ENCODE measurements at places on chromosomes 7 and 10.

DNA sequence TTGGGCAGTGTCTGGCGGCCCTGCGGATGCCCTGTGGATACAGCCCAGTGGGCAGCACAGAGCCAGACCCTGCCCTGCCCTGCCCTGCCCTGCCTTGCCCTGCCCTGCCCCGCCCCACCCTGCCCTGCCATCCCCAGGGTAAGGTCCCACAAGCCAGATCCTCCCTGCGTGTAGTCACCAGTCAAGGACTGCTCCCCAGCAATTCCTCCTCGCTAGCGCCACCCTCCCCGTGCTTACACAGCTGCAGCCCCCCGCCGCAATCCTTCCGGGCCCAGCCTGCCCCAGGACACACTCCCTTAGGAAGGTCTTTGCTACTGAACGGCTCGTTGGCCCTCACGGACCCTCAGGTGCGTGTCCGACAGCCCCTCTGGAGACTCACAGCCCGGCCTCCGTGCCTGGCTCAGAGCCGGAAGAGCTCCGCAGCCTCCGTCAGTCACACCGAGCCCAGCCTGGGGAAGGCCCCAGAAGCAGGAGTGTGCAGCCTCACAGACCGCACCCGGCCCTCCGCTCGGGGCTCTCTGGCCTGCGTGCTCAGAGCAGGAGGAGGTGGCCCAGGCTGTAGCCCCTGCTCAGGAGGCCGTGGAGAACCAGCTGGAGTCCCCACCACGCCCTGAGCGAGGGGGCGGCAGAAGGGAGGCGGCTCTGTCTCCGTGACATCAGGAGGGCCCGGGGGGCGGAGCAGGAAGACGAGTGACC, 68.3 kb downstream of the PWWP2B start:
- DNase-seq = no peak

DNA sequence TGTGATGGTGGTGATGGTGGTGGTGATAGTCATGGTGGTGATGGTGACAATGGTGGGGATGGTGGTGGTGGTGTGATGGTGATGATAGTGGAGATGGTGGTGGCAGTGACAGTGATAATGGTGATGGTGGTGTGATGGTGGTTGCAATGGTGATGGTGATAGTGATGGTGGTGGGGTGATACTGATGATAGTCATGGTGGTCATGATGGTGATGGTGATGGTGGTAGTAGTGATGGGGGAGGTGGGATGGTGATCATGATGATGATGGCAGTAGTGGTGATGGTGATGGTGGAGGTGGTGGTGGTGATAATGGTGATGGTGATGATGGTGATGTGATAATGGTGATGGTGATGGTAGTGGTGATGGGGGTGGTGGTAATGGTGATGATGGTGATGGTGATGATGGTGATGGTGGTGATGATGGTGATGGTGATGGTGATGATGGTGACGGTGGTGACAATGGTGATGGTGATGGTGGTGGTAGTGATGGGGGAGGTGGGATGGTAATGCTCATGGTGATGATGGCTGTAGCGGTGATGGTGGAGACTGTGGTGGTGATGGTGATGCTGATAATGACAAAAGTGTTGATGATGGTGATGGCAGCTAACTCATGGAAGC, 4.7 kb upstream of the PWWP2B start:
- DNase-seq = no peak

GRCh38 chr10:8852546-8852945, 798.1 kb downstream of the GATA3 start:
- DNase-seq = no peak

- DNase-seq = no peak
Observed at GRCh38 chr7:95421847-95422444, 12.9 kb downstream of the PON2 start.

GRCh38 chr10:31036209-31036608, 4.5 kb upstream of the ZNF438 start:
- no peak for DNase-seq

GRCh38 chr7:5423306-5423975, at the start of gene TNRC18:
TSS of gene TNRC18 (minus strand) at chr7:5423834. CDS start at chr7:5421246, 2,588 bp downstream.
- no peak for DNase-seq

- DNase-seq = no peak
Observed at GRCh38 chr7:30908681-30909080, 3.0 kb upstream of the AQP1 start.

- no peak for DNase-seq
Observed at GRCh38 chr10:114110174-114110972, 63.6 kb downstream of the CCDC186 start.

- no peak for DNase-seq
Observed at GRCh38 chr10:20276127-20276979, 460.1 kb downstream of the PLXDC2 start.

GRCh38 chr7:117791877-117792780, 81.1 kb downstream of the CTTNBP2 start:
- DNase-seq = peak; percentile 53

GRCh38 chr10:31318854-31319601, at the start of gene ZEB1:
TSS of gene ZEB1 (plus strand) at chr10:31319216. CDS start at chr10:31319235, 19 bp downstream.
- DNase-seq = no peak

- DNase-seq = no peak
Observed at GRCh38 chr7:43879477-43879876, 10.2 kb upstream of the MRPS24 start.

DNA sequence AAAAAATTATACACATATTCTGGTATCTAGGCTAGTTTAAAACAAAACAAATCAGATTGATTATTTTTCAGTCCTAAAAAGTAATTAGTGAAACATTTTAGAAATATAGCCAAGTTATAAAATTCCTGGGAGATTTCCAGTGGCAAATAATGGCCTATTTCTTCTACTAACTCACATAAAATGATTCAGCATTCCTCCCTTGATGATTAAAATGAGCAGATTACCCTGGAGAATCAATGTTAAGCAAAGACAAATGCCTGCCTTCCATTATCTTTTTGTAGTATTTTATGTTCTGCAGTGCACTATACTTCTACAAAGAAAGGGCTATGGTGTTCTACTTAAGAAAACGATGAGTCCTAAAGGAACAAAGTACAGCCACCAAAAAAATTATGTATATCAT, 53.6 kb downstream of the PARD3 start:
- no peak for DNase-seq

- DNase-seq = no peak
Observed at GRCh38 chr7:158324397-158325360, 262.9 kb downstream of the PTPRN2 start.

GRCh38 chr10:21705828-21706176, 171.8 kb downstream of the MLLT10 start:
- DNase-seq = no peak

DNA sequence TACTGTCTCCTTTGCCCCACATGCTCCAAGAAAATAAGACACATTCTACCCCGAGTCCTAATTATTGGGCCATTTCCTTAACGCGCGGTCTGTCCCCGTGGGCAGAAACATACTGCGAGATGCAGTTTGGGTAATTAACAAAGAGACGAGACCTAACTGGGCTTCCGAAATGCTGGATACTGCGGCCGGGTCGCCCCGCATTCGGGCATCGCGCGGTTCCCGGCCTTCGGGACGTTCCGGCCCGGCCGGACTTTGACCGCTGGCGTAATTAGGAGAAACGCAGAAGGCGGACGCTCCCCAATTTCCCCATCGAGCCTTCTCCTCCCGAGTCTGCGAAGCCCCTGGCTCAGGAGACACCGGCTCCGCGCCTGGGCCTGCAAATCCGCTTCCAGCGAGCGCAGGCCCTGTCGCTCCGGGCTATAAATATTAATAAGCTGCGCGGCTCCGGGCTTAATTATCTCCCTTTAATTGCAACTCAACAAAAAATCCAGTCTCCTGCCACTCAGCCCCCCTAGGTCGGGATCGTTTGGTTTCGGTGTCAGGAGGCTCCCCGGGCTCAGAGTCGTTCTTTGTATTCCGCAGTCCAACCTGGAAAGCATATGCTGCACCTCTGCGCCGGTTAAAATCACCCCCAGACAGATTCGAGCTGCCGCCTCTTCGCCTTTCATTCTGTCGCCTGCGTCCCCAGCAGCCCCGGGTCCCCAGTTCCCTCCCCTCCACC, 131.5 kb downstream of the SPAG6 start:
- no peak for DNase-seq

DNA sequence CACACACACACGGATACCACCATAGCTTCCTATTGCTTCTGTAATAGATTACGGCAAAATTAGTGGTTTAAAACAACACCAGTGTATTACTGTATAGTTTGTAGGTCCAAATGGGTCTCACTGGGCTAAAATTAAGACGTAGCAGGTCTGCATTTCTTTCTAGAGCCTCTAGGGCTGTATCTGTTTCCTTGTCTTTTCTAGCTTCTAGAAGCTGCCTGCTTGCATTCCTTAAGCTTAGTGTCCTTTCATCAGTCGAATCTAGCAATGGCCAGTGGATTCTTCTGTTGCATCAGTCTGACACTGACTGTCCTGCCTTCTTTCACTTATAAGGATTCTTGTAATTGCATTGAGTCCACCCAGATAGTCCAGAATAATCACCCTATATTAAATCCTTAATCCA, 882.3 kb downstream of the PCDH15 start:
- no peak for DNase-seq

DNA sequence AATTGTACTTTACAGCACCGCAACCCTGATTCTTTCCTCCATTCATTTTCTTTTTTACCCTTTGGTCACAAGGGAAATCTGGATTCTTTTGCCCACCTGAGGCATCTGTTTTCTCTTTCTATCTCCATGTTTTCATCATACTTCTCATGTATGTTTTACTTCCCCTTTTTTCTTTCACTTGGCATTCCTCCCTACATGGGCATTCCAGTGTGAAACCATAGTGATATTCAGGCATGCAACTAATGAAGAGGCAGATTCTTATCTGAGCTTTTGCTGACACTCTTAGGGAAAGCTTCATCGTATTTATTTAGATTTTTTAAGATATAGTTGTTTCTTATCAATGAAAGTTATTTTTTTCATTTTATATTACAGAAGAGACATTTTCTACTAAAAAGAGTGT, 405.2 kb upstream of the TEX47 start:
- DNase-seq = no peak

- no peak for DNase-seq
Observed at GRCh38 chr7:3013975-3014792, 29.5 kb downstream of the CARD11 start.

GRCh38 chr10:50275650-50276235, 24.4 kb upstream of the ASAH2 start:
- no peak for DNase-seq

GRCh38 chr7:117682681-117683385, 190.4 kb downstream of the CTTNBP2 start:
- no peak for DNase-seq

- no peak for DNase-seq
Observed at GRCh38 chr7:44218418-44219201, 17.8 kb downstream of the YKT6 start.

DNA sequence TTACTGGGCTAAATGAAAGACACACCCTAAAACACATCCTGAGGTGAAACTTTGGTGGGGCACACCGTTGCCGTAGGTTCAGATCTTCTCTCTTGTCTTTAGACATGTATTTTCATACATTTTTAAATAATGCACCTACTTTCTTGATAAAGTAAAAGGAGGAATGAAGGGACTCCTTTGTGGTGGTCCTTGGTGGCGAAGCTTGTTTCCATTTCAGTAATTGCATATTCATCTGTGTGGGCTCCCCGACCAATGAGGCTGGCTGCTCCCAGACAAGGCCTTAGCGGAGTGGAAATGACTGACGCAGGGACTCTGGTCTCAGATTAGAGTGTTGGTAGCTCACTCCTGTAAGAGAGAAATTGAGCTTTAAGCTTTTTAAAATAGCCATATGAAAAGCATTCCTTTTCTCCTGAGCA, 815 bp downstream of the CCSER2 start:
- no peak for DNase-seq

GRCh38 chr10:36720895-36721294, 404.5 kb upstream of the ANKRD30A start:
- DNase-seq = no peak

- DNase-seq = no peak
Observed at GRCh38 chr7:98841179-98841997, 28.4 kb downstream of the TMEM130 start.

GRCh38 chr10:100232101-100232500, 2.7 kb upstream of the CHUK start:
- DNase-seq = no peak

DNA sequence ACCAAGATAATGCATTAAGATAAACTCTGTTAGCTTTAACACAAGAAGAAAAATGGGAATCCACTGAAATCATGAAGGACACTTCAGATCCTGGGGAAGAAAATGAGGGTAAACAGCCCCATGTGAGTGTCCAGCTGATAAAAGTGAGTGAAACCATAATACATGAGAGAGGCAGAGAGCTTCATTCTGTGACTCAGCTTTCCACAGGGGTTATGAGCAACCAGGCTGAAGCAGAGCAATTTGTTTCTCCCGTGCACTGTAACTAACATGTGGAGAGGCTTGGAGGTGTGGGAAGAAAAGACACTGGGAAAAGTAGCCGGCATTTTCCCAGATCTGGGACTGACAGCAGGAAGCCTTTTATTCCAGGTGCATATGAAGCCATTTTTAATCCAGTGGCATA, 971.7 kb downstream of the ANKRD7 start:
- no peak for DNase-seq
